Progenitor cell of endocrine pancreas (in vitro differentiated cells): ENCODE measurements at places on chromosomes 1 and 21. TPM values are rescaled to one million over a fixed set of nuclear protein-coding genes. Genes with fewer than 3 reads are reported as not detected.

DNA sequence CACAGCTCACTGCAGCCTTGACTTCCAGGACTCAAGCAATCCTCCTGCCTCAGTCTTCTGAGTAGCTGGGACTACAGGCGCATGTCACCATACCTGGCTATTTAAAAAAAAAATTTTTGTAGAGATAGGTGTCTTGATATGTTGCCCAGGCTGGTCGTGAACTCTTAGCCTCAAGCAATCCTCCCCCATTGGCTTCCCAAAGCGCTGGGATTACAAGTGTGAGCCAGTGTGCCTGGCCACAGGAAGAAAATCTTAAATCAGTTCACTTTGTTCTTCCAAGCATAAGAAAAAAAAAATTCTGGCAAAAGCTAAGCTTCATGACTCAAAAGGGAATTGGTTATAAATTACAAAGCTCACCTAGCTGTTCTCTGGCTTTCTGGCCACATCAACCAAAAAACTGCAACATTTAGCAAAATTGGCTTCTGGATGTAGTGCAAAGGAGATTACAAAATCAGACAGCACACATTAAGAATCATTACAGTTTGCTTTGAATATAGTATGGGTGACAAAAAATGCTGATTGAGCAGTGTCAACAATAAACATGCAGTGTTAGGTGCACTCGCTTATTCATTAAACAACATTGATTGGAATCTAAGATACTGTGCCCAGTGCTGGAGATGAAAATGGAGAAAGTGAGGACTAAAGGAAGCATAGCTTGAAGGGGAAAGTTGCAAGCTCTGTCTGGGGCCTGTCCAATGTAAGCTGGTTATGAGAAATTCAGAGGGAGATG lies 76.7 kb downstream of the KCTD3 start:
- no peak overlapping the region for H3K4me3 ChIP-seq
- DNase-seq = no peak
- no peak overlapping the region for H3K27ac ChIP-seq
- no peaks in the 10 kb centered on the region for H3K36me3 ChIP-seq
- H3K27me3 ChIP-seq = peaks cover 32% of the 10 kb centered on the region

DNA sequence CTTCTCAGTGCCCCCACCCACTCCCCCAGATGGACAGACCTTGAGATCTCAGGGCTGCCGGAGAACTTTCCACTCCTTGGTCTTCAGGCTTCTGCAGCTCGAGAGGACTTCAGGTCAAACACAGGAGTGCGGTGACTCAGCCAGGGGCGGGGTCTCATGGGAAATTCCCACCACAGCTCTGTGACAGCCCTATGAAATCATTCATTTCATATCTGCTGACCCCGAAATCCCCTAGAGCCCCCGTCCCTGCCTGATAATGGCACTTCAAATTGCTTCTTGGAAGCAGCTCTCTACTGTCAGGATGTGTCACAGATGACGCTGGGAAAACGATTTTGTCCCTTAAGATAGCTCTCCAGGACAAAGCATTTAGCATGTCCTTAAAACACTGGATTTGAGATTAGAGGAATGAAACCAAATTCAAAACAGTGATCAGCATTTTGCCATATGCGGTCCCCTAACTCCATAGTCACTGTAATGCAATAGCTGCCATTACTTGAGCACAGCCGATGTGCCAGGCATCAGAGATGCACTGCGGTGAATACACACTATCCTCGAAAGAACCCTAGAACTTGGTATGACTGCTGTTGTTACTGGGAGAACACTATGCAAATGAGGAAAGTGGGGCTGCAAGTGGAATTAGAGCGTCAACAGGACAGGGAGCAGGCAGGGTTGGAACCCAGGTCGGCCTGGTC lies at the start of gene TNFRSF9:
TSS of gene TNFRSF9 (minus strand) at position 95 of the 692 bp plus-strand sequence. CDS start 845 bp downstream, outside the sequence.
- no peak within 1 kb of the TSS for H3K27ac ChIP-seq
- peaks cover 63% of the 10 kb centered on the region for H3K27me3 ChIP-seq
- H3K4me3 ChIP-seq = no peak within 1 kb of the TSS
- no peak for DNase-seq

GRCh38 chr1:110879758-110880606 lies 7.0 kb downstream of the CD53 start:
- DNase-seq = no peak
- H3K4me3 ChIP-seq = no peak overlapping the region
- no peaks in the 10 kb centered on the region for H3K27me3 ChIP-seq
- no peaks in the 10 kb centered on the region for H3K36me3 ChIP-seq

- DNase-seq = no peak
- no peaks in the 10 kb centered on the region for H3K36me3 ChIP-seq
- H3K27me3 ChIP-seq = peaks cover 48% of the 10 kb centered on the region
- no peak overlapping the region for H3K4me3 ChIP-seq
- H3K4me1 ChIP-seq = peaks cover 9% of the 10 kb centered on the region
Observed at GRCh38 chr1:208268541-208269337, 24.6 kb upstream of the PLXNA2 start.

GRCh38 chr1:221669441-221669840 lies 72.4 kb downstream of the DUSP10 start:
- H3K4me3 ChIP-seq = no peak overlapping the region
- peaks cover 23% of the 10 kb centered on the region for H3K4me1 ChIP-seq
- no peak overlapping the region for H3K27ac ChIP-seq
- H3K27me3 ChIP-seq = no peaks in the 10 kb centered on the region
- DNase-seq = no peak
- no peaks in the 10 kb centered on the region for H3K36me3 ChIP-seq

DNA sequence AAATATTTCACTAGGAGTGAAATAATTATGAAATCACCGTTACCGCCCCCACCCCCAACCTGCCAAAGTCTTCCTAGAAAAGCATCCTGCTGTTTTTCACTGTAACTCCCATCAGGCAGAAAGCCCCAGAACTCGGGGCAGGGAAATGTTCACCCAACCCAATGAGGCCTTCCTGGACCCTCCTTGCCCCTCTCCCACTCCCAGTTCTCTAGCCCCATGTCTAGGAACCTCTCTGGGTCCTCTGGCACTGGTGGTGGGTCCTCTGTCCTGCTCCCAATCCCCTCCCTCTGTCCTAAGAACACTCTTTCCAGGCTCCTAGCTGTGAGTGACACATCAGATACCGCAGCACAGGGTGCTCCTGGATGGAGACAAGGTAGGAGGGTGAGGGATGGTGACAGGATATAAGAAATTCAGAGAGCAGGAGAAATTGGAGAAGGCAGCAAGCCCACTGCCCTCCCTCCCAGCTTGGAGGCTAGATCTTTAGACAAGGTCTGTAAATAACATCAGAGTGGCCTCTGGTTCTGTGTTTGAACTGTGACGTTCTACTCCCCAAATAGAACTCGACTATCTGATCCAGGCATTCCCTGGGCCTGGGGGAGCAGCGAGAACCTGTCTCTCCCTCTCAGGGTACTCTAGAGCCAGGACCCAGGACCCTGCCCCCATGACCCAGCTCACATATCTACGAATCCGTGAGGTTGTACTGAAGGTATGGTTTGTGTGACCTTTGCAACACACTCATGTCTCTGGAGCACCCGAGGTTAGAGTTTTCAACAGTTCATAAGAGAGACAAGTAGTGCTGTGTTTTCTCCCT lies 23.3 kb upstream of the BTG2 start:
- peak overlapping the region; percentile 50 for H3K4me3 ChIP-seq
- H3K4me1 ChIP-seq = peaks cover 62% of the 10 kb centered on the region
- H3K36me3 ChIP-seq = no peaks in the 10 kb centered on the region

- H3K27ac ChIP-seq = no peak overlapping the region
- no peak for DNase-seq
- no peak overlapping the region for H3K4me3 ChIP-seq
Observed at GRCh38 chr1:2976180-2976562, 45.1 kb upstream of the ACTRT2 start.

DNA sequence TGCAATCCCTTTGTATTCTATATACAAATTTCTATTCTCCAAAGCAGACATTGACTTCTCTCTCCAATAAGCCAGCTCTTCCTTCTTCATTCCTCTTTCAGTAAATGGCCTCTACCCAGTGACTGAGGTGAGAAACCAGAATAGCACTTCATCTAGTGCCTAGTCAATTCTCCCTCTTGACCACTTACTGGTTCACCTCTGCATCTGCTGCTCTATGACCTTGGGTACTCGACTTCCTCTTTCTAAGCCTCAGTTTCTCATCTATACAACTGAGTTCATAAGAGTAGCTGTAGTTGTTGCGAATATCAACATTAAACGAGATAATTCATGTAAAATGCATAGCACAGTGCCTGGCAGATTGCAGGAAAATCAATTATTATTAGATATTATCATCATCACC lies 12.4 kb downstream of the LYST start:
- no peak overlapping the region for H3K4me3 ChIP-seq
- peaks cover 4% of the 10 kb centered on the region for H3K36me3 ChIP-seq
- H3K4me1 ChIP-seq = peaks cover 6% of the 10 kb centered on the region
- H3K27ac ChIP-seq = no peak overlapping the region
- no peak for DNase-seq
- H3K27me3 ChIP-seq = no peaks in the 10 kb centered on the region

- no peaks in the 10 kb centered on the region for H3K27me3 ChIP-seq
- H3K4me1 ChIP-seq = peaks cover 9% of the 10 kb centered on the region
- peaks cover 7% of the 10 kb centered on the region for H3K36me3 ChIP-seq
- no peak overlapping the region for H3K4me3 ChIP-seq
Observed at GRCh38 chr1:201848230-201848629, 19.3 kb downstream of the IPO9 start.

DNA sequence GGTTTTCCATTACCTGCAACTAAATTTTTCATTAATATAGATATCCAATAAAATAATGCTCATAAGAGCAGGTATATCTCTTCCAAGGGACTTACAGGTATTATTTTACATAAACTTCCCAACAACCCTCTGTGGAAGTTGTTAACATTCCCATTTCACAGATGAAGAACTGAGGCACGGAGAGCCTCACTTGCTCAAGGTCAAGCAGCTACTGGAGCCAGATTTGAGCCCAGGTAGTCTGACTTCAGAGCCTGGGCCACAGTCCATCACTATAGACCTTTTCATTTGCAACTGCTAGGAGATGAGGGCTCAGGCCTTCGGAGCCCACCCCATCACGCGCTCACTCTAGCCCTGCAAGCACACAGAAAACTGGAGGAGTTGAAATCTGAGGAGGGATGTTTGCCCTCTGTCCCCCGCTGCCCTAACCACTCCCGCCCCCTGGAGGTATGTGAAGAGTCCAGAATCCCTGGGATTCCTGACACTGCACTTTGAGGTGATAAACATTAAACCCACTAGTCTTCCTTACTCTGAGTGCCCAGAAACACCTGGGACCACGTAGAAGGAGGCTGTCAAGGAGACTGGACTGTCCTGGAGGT lies 11.7 kb upstream of the ALPL start:
- no peak overlapping the region for H3K27ac ChIP-seq
- H3K27me3 ChIP-seq = peaks cover 3% of the 10 kb centered on the region
- no peaks in the 10 kb centered on the region for H3K4me1 ChIP-seq
- no peaks in the 10 kb centered on the region for H3K36me3 ChIP-seq
- H3K4me3 ChIP-seq = no peak overlapping the region

DNA sequence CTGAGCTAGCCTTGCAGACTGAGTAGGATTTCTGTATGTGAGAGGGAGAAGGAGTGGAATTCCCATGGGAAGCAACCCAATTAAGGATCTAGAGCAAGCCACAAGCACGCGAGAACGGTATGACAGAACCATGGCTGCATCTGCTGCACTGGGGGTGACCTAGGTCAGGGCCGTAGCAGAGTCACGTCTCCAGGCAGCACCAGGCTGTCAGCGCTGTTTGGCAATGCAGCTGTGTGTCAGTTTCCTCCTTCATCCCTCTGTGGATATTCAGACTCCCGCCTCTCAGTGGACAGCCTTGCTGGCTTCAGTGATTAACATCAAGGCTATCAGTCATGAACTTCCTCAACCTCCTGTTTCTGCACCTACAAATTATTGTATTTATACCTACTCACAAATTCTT lies 118.1 kb upstream of the PPP2R5A start:
- H3K4me3 ChIP-seq = no peak overlapping the region
- H3K36me3 ChIP-seq = no peaks in the 10 kb centered on the region
- no peaks in the 10 kb centered on the region for H3K4me1 ChIP-seq
- no peaks in the 10 kb centered on the region for H3K27me3 ChIP-seq

DNA sequence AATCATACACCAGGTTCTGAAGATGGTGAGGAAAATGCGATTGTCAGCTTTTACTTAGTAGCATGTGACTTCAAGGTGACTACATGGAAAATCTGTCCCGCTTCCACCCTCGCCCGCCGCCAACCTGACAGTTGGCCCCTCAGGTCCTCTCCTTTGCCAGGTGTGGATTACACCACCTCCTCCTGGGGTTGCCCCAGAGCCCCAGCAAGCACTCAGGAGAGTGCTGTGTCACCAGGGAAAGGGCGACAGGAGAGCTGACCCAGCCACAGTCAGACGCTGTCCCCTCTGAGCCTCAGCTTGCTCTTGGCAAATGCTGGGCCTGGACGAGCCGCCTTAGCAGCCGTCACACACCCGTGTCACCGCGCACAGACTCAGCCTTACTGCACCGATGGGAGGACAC lies 17.9 kb downstream of the PTTG1IP start:
- H3K27ac ChIP-seq = no peak overlapping the region
- no peak for DNase-seq
- no peaks in the 10 kb centered on the region for H3K27me3 ChIP-seq
- peaks cover 8% of the 10 kb centered on the region for H3K4me1 ChIP-seq

DNA sequence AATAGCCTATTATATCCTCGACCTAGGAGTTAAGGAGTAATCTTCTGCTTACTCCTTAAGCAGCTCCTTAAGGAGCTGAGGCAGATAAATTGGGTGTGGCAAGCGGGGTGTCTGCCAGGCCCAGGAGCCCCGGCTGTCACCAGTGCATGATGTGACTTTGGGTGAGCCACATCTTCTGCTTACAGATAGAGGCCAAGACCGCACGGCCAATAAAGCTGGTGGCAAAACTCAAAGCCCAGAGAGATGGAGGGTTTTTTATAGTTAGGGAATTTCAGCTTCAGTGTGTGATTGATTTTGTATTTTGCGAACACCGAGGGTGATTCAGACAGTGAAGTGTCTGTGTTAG lies 9.8 kb downstream of the MX2 start:
- no peak for DNase-seq
- H3K4me3 ChIP-seq = no peak overlapping the region
- H3K36me3 ChIP-seq = no peaks in the 10 kb centered on the region
- H3K27me3 ChIP-seq = peaks cover 30% of the 10 kb centered on the region
- peaks cover 2% of the 10 kb centered on the region for H3K4me1 ChIP-seq

DNA sequence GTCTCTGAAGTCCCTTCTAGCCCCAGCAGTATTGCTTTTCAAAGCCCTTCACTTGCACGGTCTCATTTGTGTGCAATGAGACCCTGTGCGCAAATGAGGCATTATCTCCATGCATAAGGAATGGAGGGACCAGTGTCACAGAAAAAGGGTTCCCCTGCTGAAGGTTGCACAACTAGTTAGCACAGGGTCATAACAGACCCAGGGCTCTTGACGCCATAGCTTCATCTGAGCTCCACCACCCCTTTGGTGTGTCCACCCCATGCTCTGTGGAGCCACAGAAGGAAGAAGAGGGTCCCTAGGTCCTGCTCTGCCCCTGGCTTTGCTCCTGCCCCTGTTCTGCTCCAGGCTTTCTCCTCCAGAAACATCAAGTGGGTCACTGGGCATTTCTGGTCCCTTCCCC lies 12.6 kb downstream of the SH2D2A start:
- H3K4me3 ChIP-seq = no peak overlapping the region
- peaks cover 7% of the 10 kb centered on the region for H3K36me3 ChIP-seq
- H3K27me3 ChIP-seq = peaks cover 7% of the 10 kb centered on the region
- DNase-seq = no peak
- H3K27ac ChIP-seq = peak overlapping the region; percentile 74

GRCh38 chr1:12577020-12577419 lies 41.0 kb downstream of the DHRS3 start:
- peaks cover 10% of the 10 kb centered on the region for H3K4me1 ChIP-seq
- H3K4me3 ChIP-seq = no peak overlapping the region
- no peak for DNase-seq
- peak overlapping the region; percentile 1 for H3K27ac ChIP-seq

S100A9 gene
- 0.91 and 0.95 TPM in 2 replicates for total RNA-seq

IQCC gene
- 5.1 and 5.6 TPM in 2 replicates for total RNA-seq

MMEL1 gene
- total RNA-seq = 0.64 and 0.93 TPM in 2 replicates

MIXL1 gene
- 1.5 and 1.7 TPM in 2 replicates for total RNA-seq

OR2T35 gene
- not detected in 2 replicates for total RNA-seq
